ENCODE measurements at places on chromosomes 11 and 22.

- DNase-seq: no peak
Observed at GRCh38 chr11:116210663-116211062, 562.1 kb downstream of the BUD13 start.

- no peak for DNase-seq
Observed at GRCh38 chr22:24685531-24686190, 82.7 kb downstream of the GGT1 start.

GRCh38 chr11:103897160-103897936, 139.1 kb upstream of the DDI1 start:
- peak; percentile 24 for DNase-seq

DNA sequence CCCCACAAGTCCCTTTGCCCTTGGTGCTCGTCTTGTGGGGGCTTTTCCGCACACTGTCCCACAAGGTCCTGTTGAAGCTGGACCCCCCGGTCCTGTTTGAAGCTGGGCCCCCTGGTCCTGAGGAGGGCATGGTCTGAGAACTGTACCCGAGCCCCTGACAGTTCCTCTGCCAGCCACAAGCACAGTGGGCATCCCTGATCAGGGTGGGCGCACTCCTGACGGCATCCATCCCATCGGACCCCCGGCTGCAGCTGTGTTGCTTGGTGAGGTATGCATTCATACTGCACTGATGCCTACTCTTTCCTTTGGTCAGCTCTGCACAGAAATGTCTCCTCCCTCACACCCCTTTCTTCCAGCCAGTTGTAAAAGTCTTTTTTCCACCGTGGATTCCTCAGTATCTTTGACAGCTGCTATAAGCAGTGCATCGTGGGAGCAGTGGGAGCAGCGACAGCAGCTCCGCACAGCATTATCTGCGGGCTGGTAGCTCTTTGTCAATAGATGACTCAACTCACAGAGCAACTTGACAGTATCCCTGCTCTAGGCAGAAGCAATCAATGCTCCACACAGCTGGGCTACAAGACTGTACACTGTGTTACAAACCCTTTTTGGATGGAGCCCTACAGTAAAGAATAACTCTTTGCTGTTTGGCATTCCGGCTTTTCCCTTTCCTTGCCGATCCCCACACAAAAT, 1030.8 kb upstream of the CCDC90B start:
- DNase-seq: no peak

DNA sequence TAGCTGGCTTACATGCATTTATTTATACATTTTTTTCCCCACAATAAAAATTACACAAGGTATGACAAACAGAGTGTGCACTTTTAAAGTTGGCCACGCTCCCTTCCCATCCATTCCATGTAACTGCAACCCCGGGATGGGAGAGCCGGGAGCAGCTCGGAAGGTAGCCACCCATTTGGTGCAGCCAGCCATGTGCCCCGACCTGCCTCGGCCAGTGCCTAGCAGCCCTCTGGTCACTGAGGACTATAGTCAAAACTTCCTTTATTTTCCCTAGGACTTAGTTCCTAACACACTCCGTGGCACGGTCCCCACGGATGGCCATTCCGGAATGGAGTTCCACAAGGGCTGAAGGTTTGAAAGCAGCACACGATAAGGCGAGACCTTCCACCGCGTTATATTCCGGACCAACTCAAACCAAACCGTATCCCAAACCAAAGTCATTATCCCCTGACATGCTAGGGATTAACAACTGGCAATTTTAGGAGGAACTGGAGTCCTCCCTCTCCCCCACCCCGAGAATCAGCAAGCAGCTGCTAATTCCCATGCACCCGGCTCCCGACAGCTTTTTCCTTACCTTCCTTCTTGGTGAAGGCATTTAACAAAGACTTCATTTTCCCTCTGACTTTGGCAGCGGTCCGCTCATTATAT, 426.4 kb downstream of the SHANK2 start:
- no peak for DNase-seq

DNA sequence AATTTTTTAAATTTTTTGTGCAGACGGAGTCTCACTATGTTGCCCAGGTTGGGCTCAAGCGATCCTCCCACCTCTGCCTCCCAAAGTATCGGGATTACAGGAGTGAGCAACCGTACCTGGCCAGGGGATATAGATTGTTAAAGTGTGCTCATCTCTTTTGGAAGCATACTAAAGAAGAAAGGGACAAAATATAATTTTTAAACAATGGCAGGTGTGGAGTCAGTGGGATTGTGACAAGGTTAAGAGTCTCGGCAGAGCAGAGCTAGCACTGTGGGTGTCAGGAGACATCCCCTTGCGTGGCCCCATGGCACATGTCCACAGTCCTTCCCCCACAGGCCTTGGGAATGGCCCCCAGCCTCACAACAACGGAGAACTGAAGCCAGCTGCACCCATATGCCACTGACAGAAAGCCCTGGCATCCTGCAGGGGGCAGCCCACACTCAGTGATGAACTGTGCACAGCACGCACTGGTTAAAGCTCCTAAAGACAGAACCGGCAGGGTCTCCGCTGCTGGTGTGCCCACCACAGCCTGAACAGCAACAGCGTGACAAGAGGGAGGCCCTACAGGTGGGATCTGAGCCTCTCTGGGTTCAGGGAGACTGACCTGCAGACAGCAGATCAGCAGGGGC, 29.9 kb downstream of the SERPIND1 start:
- peak; percentile 76 for DNase-seq

DNA sequence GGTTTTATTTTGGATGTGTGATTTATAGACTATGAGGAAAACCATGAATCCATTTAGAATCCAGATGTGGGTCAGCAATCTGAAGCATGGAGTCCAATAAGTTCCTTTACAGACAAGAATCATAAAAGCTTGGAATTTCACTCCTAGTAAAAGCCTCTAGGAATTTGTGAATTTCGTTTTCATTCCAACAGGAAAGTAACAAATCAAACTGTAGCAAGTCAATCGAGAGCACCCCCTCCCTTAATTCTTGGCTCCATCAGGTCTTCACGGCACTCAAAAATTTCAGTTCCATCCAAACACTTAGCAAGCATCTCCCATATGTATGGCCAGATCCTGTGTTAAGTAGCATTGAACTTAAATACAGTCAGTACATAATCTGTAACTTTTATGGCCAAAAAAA, 143.6 kb upstream of the POU2AF2 start:
- no peak for DNase-seq

- DNase-seq: no peak
Observed at GRCh38 chr11:18294862-18295261, 27.1 kb downstream of the HPS5 start.
